ENCODE measurements at places on chromosomes 3 and 15.
A peak's percentile ranks its signal among the peaks of the same experiment; 100 is the strongest.

DNA sequence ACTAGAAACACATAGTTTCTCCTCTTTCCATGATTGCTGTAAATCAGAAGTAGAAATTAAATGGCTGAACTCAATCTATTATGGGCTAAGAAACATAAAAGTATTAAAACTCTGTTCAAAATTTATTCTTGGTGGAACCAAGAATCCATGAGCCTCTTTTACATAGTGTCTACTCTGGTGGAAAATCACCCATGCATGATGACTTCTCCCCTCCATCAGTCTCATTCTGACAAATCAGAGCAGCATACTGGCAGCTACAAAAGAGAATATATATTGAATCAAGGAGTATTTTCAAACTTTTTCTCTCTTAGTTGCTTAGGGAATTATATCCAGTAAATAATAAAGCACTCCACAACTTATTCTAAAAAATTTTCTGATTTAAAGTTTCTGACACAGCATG, 536.9 kb upstream of the CCDC54 start:
- no peak for DNase-seq

- DNase-seq = no peak
These were observed 523.8 kb downstream of the SOX2 start for GRCh38 chr3:182235504-182235903.

DNA sequence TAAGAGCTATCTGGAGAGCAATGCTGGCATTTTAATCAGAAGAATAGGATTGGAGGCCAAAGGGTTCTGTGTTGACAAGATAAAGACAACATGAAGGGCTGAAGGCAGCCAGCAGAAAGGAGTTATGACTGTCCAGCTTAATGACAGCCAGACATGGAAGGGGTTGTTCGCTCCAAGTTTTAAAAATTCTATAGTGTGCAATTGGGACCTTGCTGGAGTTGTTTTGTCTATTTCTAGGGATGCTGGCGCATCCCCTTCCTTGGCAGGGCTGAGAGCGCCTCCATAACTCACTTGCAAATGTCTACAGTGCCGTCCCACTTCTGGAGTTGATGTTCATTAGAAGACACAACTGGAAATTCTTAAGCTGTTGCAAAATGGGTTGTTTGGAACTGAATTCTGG, 200.7 kb downstream of the TLE3 start:
- no peak for DNase-seq

DNA sequence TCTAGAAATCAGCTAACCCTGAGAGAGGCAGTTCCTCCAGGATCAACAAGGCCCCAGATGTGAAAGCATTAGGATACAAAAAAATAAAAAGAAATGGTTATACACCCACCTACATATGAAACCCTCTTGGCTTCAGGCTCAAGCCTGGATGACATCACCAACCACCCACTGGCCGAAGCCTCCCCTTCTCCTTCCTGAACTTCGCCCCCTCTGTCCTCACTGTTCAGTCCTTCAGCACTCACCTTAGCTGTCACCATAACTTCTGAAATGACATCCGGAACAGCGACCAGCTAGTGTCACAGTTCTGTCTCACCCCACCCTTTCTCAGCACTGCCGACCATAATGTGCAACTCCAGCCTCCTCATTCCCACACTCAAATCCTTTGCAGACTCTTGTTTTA, 98.7 kb downstream of the PLCH1 start:
- no peak for DNase-seq

- peak; percentile 86 for DNase-seq
These were observed 3.5 kb downstream of the DUSP7 start for GRCh38 chr3:52052831-52053306.

DNA sequence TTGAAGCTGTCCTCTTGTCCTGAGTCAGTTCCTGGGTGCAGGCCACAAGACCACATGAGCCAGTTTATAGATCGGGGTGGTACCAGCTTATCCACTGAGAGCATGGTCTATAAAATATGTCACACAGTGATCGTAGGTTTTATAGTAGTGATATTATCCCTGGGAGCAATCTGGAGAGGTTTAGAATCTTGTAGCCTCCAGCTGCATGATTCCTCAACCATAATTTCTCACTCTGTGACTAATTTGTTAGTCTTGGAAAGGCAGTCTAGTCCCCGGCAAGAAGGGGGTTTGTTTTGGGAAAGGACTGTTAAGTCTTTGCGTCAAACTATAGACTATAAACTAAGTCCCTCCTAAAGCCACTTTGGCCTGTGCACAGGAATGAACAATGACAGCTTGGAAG, 693.0 kb upstream of the CADM2 start:
- DNase-seq = no peak

DNA sequence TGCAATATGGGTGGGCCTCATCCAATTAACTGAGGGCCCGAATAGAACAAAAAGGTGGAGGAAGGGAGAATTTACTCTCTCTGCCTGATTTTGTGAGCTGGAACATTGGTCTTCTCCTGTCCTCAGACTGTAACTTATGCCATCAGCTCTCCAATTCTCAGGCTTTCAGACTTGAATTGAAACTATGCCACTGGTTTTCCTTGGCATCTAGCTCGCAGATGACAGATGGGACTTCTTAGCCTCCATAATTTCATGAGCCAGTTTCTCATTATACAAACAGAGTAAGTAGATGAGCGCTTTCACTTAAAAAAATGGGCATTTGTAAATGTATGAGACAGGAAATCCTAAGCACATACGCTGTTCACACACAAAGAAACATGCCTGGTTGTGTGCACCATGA, 8.7 kb upstream of the PTX3 start:
- DNase-seq = no peak

GRCh38 chr15:73114064-73114463, 61.8 kb downstream of the NEO1 start:
- DNase-seq = no peak

- no peak for DNase-seq
These were observed 30.4 kb upstream of the HERC1 start for GRCh38 chr15:63864186-63864585.

DNA sequence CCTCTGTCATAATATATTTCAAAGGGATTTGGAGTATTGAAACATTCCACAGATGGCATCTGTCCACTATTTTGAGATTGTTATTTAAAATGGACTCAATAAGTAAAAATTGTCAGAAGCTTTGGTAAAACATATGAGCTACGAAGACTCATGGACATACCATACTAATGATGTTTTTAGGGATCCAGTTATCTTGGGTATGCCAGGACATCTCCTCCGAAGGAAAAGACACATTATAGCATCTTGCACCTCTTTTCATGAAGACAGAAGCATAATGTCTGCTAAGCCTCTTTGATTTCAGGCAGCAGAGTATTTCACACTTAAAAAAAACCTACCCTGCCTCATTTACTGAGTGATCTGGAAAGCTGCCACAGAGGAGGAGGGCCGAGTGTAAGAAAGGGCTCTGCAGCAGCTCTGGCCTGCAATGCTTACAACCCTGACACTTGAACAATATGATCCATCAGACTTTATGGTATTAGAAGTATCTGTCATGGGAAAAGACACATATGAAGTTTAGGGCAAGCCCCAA, 284.8 kb downstream of the TUSC7 start:
- DNase-seq = no peak

GRCh38 chr15:98648654-98649471, 524 bp downstream of the IGF1R start:
- peak; percentile 77 for DNase-seq

DNA sequence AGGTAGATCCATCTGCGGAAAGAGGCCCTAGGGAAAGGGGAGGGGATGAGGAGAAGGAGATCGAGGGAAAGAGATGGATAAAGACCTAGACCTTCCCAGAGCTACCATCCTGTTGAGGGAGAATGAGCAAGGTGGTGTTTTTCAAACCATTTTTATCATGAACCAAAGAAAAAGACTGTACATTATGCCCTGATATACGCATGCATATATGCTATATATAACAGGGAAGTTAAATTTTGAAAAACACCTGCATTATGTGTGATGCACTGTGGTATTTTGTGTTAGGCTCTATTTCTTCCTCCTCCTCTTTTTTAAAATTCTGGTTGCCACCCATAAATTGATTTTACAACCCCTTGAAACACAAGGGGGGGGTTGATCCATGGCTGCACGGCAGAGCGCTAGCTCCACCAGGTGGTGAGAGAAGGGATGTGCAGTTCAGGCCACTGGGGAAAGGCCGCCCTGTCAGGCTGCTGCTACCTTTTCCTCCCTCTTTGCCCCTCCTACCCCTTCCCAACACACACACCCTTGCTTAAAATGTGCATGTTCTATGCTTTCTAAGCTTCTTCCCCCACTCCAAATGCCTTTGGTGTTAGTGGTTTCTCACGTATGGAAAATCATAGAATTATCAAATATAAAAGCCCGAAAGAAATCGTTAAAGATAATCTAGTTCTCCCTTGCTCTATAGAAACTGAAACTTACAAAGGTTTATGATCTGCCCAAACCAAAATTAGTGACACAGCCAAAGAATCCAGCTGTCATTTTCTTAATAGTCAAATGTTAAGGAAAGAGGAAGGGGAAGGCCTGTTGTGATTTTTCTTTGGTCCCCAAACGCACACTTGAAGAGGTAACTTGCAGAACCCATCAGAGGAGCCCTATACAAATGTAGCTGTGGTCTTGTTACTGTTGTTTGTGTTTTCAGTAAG, 262.0 kb upstream of the UMPS start:
- DNase-seq = peak; percentile 76

- no peak for DNase-seq
These were observed 3.6 kb downstream of the SNX1 start for GRCh38 chr15:64099379-64099778.

- DNase-seq = peak; percentile 66
These were observed 50.5 kb upstream of the KCNMB2 start for GRCh38 chr3:178485756-178486155.

DNA sequence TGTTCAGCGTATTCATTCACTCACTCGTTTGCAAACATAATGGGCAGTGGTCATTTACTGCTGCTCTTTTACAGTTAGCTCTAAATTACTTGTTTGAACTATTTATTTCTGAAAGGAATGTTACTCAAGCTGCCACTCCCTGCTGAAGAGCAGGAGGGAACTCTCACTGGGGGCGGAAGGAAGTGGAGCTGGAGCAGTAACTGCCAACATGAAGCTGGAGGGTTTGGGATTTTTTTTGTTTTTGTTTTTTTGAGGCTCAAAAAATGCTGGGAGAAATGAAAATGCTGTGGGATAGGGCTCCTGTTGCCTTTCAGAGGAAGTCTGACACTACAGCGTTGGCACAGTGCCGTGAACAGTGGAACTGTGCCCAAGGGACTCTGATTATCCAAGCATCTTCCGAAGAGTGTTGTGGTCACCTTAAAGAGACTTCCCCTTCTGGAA, 44.1 kb downstream of the SENP2 start:
- peak; percentile 39 for DNase-seq

DNA sequence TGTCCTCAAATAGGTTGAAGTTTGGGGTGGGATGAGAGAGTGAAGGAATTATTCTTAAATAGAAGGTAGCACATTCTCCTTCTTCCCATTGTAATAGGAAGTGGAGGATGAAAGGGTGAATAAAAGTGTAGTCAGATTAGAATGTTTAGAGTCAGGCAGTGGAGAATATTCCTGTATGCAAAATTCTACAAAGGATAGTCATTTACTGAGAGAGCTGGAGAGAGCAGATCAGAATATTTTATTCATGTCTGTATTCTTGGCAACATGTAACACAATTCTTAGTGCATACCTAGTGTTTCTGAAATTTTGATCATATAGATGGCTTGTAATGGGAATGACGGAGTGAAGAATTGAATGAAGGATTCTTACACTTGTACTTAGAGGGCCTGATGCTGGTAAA, 139.1 kb downstream of the LSAMP start:
- DNase-seq = no peak

DNA sequence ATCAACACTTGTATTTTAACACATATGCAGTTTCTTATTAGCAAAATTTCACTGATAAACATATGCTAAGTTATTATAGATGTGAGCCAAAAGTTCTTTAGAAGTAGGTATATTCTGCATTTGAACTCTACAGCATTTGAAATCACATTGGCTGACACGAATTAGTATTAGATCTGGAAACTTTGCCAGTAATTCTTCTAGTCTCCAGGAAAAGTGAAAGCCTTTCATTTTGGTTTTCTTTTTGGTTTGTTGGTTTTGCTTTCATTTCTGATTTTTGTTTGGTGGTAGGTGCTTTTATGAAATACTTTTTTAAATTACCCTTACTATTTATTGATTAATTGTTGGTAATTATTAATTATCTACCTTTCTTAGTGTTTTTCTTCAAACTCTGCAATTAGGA, 72.9 kb downstream of the RBMS3 start:
- no peak for DNase-seq

DNA sequence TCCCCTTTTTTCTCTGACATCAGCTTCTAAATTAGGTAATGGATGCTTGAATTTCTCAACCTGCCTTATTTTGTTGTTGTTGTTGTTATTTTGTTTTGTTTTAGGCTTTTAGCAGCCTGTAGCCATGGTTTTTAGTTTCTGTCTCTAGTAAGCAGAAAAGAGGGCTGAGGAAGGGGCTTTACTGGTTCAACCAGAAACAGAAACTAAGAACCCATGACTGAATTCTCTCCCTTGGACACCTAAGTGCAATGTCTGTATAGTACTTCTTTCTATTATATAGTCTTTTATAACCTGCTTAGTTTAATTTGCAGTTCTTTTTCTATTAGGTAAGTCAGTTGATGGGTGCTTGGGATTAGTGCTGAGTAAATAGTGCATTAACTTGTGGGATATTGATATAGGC, 129.0 kb downstream of the BBX start:
- DNase-seq = no peak

DNA sequence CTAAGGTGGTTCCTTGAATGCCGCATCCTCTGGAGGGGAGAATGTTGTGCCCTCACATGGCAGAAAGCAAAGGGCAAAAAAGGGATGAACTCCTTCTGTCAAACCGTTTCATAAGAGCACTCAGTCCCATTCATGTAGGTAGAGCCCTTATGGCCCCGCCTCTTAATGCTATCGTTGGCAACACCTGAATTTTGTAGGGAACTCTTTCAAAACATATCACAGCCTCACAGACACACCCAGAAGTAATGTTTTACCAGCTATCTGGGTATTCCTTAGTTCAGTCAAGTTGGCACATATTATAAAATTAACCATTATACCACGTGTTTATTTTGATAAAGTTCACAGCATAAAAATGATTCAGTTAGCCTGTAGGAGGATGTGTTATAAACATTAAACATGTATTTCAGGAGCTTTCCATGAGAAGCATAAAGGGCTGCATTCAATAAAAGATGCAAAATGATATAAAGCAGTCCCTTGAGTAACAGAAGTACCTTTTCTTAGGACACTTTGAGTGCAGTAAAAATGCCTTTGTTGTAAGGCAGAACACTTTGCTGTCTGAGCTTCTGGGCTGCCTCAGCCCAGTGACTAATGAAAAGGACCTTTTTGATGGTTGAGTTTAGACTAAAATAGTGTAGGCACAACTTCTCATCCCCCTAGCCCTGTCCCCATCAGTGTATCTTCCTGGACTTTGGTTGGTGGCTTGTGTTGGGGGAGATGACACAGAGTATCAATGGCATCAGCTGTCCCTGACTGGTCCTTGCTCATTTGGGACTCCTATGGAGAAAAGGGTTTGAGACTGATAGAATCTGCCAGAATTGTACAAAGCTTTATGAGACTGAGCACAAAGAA, 263.5 kb upstream of the TPRG1 start:
- no peak for DNase-seq

- peak; percentile 46 for DNase-seq
These were observed 811 bp downstream of the C3orf52 start for GRCh38 chr3:112086875-112087524.
